ENCODE measurements at places on chromosomes 2 and 18. TPM values are rescaled to one million over a fixed set of nuclear protein-coding genes. Genes with fewer than 3 reads are reported as not detected.
A peak's percentile ranks its signal among the peaks of the same experiment; 100 is the strongest.

GRCh38 chr2:46562451-46562840, 83.1 kb downstream of the TMEM247 start:
- no peak for DNase-seq

DNA sequence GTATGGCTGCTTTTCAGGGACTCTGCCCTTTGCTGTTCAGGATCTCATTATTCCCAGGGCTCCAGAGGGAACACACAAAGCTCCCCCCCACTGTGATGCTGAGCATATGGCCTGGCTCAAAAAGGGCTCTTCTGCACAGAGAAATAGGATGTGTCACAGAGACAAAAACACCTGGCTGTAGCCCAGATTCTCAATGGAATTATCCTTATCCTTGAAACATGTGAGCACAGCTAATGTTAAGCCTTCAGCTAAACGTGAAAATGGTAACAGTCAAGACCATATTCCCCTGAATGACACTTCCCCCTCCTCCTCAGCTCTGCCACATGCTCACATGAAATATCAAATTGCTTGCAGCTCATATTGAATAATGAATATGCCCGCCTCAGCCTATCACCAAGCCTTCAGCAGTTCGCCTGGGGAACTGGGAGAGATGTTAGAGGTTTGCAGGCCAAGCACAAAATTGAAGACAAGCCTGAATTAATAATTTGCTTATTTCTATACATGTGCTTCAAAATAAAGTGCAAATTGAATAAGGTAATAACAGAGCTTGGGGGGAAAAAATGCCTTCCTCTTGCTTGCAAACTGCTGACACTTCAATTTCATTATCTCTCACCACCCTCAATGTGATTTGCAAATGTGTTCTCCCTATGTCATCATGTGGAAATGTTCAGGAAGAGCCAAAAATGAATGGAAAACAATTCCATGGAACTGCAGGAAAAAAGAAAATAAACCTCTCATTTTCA, 181.0 kb upstream of the HNRNPA3 start:
- DNase-seq = no peak

DNA sequence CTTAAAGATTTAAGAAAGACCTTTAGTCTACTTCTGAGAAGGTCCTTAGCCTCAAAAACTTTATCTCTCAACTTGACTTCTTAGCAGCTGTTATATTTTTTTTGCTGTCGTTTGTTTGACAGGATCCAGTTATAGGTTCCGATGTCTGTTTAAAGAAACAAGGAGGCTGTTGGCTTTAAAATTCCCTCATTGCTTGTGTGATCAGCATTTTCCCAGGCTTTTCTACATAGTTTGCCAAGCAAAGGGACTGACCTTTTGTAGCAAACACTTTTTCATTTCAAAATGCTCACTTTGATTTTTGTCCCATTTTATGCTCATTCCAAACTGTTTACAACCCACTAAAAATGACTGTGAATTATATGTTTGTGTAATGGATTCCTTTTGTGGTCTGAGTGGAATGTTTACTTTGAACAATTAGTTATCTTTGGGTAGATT, 394.9 kb downstream of the ARHGAP15 start:
- DNase-seq = no peak

DNA sequence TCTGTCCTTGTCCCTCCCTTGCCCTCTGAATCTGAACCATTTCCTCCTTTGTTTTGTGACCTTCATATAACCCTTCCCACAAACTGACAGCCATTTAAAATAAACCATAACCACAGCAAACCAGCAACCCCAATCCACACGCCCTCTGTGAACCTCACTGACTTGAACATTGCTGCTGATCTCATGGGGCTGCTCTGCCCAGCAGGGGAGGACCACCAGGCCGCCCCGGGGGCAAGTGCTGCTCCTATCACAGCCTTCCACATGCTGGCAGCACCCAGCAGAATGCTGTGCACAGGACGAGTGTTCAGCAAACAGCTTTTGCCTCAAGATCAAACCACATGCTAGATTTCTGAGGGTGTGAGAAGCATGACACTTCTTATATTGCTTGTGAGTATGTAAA, 73.9 kb upstream of the UXS1 start:
- no peak for DNase-seq

DNA sequence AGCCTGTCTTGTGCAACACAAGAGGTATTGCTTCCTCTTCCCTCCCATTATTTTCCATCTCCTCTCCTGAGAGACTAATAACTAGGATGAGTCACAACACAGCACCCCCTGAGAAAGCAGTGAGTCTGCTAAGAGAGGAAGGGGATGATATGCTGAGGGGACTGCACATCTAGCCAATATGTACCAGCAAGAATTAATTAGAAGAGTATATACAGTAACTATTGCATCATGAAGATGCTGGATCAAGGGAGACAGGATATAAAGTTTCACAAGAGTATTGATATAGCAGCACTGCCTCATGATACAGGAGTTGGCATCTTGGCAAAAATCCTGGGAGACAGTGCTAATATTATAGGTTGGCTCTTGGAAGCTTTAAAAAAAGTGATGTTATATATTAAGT, 289.9 kb upstream of the RBMS1 start:
- DNase-seq = no peak

DNA sequence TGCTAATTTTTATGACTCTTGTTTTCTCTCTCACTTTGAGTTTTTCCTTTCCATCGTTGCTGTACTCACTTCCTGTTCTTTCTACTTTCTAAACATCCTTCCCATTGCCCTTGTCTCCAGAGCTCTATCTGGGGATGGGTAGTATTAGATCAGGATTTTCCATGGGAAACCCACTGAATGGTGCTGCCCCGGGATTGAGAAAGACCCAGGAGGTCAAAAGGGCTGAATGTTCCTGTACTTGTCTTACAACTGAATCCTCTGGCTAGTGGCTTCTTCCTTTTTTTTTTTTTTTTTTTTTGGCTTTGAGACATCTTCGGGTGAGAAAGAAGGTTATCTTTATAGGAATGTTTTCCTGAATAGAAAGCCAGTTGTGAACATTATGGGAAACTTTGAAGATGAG, 364.8 kb upstream of the SLC14A2 start:
- DNase-seq = no peak

CPO gene
- total RNA-seq = 0.84 TPM

POTEI gene
- not detected for total RNA-seq

HSPD1 gene
- 234 TPM for total RNA-seq

GRCh38 chr2:96305979-96306308, 598 bp upstream of the SNRNP200 start:
- DNase-seq = peak; percentile 73

- no peak for DNase-seq
Measured at GRCh38 chr18:58010265-58010664, 33.8 kb upstream of the NEDD4L start.

EML4 gene
- 46.2 TPM for total RNA-seq

DNA sequence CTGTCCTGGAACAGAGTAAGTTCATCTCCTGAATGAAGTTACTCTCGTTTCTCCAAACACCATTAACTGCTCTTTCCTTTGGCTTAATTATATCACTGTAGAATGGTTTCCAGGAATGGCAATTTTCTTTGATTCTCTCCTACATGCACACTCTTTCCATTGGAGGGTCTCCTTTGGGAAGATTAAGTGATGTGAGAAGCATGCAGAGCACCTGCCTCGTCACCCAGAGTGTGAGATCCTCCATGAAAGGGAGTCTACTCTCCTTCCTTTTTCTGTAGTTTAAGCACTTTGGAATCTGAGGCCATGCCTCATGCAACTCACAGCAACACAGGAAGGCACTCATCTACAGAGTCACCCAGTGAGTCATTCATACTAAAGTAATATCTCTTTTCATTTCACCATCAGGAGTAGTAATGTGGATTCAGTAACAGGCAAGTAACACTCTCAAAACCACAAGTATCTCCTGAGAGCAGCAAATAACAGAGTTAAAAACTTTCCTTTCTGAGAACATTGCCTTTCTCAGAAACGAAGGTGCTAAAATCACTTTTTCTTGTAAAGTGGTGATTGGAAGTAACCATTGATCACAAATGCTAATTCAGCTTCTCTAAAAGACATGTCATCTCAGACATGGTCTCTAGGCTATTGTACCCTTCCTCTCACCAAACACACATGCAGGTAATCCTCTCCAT, 52.8 kb upstream of the IL1RL1 start:
- no peak for DNase-seq

DNA sequence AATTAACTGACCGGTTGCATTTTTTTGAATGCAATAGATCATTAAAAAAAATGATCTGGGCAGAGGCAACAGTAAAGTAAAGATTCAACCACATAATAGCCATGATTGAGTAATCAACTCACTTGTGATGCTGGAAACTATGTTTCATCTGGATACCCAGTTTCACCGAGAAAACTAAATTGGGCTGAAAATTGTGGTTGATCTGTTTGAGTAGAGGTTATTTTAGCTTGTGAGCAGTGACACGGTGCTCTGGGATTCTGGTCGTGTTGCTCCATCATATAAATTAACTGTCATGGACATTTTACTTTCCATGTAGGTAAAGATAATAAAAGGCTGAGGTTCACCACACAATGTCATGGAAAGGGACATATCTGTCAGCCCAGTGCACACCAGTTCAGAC, 58.7 kb downstream of the CD226 start:
- no peak for DNase-seq

CNTNAP5 gene
- total RNA-seq = not detected

MAB21L4 gene
- total RNA-seq = not detected

DNA sequence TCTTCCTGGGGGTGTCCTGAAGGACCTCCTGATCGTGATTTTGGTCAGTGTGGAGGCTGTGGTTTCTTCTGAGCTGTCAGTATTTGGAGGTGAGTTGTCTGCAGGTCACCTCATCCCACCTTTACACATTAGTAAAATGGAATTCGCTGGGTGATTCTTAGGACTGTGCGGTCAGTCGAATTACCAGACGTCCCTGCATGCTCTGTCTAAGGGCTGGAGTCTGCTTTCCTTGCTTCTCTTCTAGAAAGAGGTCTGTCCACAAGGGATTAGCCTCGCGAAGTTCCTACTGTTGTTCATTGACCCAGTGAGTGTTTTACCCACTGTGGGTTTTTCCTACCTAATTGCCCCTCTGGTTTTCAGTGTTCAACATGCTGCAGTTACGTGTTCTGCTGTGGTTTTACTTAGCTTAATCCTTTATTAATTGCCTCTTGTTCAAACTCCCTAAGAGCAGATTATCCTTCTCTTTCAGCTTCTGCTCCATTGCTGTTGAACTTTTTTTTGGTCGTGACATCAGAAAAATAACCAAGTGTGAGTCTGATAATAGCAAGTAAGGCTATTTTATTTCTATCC, 183.4 kb downstream of the NEDD4L start:
- no peak for DNase-seq

DNA sequence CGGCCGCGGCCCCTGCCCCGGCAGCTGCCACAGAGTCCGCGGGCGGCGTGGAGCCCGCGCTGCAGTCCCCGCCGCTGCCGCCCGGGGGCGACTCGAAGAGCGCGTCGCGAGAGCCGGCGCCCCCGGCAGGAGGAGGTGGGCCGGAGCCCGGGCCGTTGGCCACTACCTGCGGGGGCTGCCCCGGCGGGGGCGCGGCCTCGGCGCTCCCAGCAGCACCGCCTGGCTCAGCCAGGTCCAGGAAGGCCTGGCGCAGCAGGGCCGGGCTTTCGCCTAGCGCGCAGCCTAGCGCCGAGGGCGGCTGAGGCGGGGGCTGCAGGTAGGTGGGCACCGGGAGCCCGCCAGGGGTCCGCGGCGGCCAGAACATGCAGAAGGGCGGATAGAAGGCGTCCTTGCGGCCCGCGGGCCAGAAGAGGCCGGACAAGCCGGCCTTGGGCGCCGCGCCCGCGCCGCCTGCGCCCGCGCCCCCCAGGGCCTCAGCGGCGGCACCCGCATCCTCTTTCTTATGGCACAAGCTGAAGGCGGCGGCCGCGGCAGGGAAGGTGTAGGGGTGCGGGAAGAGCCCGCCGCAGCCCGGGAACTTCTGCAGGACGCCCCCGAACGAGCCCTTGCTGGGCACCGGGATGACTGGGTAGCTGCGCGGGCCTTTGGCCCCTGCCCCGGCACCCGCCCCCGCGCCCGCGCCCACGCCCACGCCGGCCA, 3.9 kb downstream of the SKOR2 start:
- DNase-seq = no peak

ESPNL gene
- 0.48 TPM for total RNA-seq

DPP4 gene
- total RNA-seq = 6.9 TPM

WNT6 gene
- total RNA-seq = 0.90 TPM

- DNase-seq = no peak
Measured at GRCh38 chr2:172208791-172209325, 106.2 kb upstream of the DLX2 start.

SKOR2 gene
- total RNA-seq = not detected

GRCh38 chr18:77392321-77392720, 142.7 kb downstream of the GALR1 start:
- DNase-seq = no peak

GRCh38 chr18:43022874-43023273, 92.6 kb downstream of the RIT2 start:
- no peak for DNase-seq

CXCR1 gene
- total RNA-seq = 7.2 TPM

DNA sequence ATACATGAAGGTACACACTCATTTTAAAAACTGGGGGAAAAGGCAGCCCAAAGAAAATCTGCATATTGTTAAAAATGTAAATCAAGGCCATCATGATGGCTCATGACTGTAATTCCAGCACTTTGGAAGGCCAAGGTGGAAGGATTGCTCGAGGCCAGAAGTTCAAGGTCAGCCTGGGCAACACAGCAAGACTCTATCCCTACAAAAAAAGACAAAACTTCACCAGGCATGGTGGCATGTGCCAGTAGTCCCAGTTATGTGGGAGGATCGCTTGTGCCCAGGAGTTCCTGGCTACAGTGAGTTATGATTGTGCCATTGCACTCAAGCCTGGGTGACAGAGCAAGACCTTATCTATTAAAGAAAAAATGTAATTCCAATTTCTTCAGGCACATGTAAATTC, 34.6 kb upstream of the TMEM247 start:
- DNase-seq = no peak

- DNase-seq = no peak
Measured at GRCh38 chr2:160429248-160430000, 64.2 kb downstream of the RBMS1 start.

RBM45 gene
- total RNA-seq = 13.1 TPM

GRCh38 chr18:22981274-22982133, 48.4 kb downstream of the RBBP8 start:
- no peak for DNase-seq

DNA sequence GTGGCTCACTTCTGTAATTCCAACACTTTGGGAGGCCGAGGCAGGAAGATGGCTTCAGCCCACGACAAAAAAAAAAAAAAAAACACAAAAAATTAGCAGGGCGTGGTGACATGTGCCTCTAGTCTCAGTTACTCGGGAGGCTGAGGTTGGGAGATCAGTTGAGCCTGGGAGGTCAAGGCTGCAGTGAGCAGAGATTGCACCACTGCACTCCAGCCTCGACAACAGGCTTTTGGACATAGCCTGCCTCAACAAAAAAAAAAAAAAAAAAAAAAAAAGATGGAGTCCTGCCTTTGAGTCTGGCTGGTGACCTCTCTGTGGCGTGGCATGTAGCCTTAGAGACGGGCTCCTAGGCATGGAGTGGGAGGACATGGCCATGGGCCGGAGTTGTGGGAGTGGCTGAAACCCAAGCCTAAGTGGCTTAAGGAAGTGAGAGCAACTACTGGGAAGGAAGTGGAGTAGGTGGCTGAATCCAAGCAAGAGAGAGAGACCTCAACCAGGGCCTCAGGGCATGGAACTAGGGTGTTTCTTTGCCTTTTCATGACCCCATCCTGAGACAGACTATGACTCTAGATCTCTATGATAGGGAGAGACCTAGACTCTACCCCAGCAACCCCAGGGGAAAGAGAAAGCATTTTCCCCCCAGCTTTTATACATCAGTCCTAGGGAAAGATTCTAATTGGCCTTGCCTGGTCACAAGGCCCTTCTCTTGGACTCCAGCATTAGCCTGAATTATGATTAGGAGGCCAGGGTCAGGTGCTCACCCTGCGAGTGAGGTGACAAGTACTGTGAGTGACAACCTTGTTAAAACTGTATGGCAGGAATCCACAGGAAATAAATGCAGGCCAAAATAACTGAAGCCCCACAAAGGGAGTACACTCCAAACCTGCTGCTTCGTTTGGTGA, 34.2 kb downstream of the NPAS2 start:
- DNase-seq = no peak

All from mesenteric fat pad (tissue), 1 donor.